ENCODE measurements at places on chromosomes 5 and 9. TPM values are rescaled to one million over a fixed set of nuclear protein-coding genes. Genes with fewer than 3 reads are reported as not detected.
A peak's percentile ranks its signal among the peaks of the same experiment; 100 is the strongest.

- DNase-seq = no peak
Measured at GRCh38 chr5:150703762-150704161, 2.9 kb upstream of the RBM22 start.

DNA sequence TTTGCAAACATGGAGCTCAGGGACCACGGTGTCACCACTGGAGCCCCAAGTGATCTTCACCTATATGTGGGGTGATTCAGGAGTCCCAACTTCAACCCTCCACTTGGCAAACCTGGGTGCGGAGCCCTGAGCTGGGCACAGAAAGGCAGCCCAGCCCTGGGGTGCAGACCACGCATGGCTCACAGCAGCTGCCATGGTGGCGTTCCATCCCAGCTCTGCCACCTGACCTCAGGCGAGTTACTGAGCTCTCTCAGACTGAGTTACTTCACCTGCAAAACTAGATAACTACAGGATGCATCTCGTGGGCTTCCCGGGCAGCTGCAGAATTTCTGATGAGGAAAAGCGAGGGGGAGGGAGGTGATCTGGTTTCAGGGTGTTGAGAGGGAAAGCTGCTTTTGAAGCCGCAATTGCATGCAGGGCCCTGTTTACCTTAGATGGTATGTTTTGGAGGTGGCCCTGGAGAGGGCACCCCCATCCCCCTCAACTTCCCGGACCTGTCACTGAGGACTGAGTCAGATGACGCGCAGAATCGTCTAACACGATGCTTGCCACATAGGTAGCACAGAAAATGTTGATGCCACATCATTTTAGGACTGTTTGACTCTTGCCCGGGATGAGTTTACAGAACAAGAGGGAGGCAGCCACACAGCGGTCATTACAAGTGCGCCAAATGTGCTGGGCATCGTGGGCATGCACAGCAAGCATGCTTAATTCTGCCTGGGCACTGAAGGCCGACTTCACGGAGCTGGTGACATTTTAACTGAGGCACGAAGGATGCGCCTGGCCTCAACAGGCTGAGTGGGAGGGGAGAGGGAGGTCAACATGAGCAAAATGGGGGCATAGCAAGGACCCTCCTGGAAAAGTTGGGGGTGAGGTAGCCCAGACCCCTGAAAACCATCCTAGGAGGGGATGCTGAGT, 154.6 kb downstream of the COL23A1 start:
- no peak for DNase-seq

GRCh38 chr9:7178729-7179128, 421.0 kb downstream of the KDM4C start:
- no peak for DNase-seq

DNA sequence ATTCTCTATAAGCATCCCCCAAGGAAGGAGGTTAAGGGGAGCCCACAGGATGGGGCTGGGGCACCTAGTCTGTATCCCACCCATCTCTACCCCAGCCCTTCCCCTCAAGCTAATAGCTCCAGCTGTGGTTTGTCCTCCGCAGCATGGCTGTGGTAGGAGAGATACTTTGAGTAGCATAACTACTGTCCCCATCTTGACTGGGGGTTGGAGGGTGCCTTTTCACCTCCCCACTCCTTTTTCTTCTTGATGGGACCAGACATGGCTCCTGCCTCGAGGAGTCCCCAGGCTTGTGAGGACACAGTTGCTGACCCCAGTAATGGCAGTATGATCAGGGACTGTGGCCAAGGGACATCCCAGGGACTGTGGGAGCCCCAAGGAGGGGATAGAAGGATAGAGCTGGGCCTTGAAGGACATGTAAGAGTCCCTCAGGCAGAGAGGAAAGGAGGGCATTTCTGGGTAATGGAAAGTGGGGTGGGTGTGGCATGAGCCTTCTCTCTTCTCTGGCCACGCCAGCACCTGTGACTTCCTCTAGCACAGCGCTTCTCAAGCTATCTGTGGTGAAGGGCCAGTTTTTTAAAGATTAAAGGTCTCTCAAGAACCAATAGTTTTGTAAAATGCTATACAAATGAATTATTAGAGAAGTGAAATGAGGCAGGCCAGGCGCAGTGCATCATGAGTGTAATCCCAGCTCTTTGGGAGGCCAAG, 14.0 kb downstream of the OLFML2A start:
- peak; percentile 1 for DNase-seq

Gene MRPS30
- total RNA-seq = 9.3 TPM

- peak; percentile 25 for DNase-seq
Measured at GRCh38 chr5:137708796-137709559, 26.9 kb downstream of the KLHL3 start.

Gene PLCXD3
- total RNA-seq = 3.5 TPM

- DNase-seq = no peak
Measured at GRCh38 chr5:138956801-138957200, 81.7 kb upstream of the LRRTM2 start.
